Kidney (tissue), 22 donors: ENCODE measurements at places on chromosomes 16 and 17. TPM values are rescaled to one million over a fixed set of nuclear protein-coding genes. Genes with fewer than 3 reads are reported as not detected.

- peak; percentile 35 for DNase-seq
These were observed 13.2 kb downstream of the TMEM238L start for GRCh38 chr17:10790491-10791401.

GRCh38 chr17:61635913-61636432, 45.0 kb upstream of the NACA2 start:
- peak; percentile 46 for DNase-seq

DNA sequence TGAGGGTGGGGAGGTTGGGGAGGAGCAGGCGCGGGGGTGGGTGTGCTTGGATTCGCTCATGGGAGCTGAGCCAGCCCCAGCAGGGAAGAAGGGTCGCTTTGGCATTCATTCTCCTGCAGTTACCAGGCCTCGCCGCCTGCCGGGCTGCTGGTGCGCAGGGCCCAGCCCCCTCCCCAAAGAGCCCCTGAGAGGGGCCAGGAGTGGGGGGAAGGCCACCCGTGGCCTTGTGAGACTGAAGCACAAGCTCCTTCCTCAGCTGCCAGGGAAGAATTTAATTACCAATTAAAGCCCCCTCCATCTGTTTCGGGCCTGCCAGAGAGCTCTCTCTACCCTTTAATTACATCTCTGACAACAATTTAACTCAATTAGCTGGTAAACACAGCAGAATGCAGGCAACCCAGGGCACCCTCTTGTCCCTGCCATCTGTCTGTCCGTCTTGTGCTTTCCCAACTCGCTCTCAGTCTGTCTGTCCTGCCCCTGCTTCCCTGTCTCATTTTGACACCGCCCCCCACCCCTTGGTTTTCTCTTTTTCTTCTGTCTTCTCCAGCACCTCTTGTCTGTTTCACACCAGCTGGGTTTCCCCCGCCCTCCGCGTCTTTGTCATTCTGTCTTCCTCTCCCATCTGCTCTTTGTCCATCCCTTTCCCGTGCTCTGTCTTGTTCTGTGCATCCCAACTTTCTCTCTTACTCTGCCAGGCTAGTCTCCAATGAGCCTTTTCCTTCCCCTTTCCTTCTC, 32.7 kb downstream of the CDK5RAP3 start:
- peak; percentile 76 for DNase-seq

RAD51C gene
- polyA plus RNA-seq, result 29.3 TPM

CES3 gene
- polyA plus RNA-seq, result 7.8 TPM
